ENCODE measurements at places on chromosomes 5 and 9.

GRCh38 chr5:56631719-56632118, 183.6 kb upstream of the MAP3K1 start:
- DNase-seq, result no peak

- no peak for DNase-seq
Measured at GRCh38 chr5:9686216-9686615, 56.1 kb upstream of the TAS2R1 start.

GRCh38 chr9:4750023-4750673, 9.1 kb upstream of the AK3 start:
- DNase-seq, result no peak

GRCh38 chr5:2536632-2537377, 214.7 kb downstream of the IRX2 start:
- no peak for DNase-seq

GRCh38 chr9:90808890-90809685, 7.5 kb downstream of the SYK start:
- DNase-seq, result no peak

DNA sequence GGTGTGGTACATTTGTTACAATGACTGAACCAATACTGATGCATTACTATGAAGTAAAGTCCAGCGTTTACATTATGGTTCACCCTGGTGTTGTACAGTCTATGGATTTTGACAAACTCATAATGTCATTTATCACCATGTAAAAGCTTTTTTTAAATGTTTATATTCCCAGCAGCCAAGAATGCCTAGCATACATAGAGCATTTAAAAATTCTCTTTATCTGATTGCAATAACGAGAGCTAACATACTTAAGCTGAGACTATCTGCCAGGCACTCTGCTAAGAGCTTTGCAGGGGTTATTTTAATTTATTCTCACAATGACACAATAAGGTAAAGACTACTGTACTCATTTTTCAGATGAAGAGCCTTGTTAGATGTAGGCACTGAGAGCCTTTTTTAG, 24.1 kb downstream of the PRDM6 start:
- DNase-seq, result no peak

DNA sequence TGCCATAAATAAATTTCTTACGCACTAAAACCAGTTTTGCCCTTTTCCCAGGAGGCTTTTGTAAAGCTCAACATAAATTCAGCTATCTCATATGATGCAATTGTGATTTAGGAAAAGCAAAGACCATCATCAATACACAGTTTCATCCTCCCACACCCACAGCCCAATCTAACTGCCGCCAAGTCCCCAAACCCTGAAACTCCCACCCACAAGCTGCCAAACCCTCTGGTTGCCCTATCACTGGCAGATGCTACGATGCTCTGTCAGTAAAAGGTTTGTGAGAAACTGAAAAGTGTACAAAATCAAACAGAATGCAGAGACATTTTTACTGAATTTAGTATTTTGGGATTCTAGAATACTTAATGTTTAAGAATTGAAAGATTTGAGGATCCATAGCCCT, 42.8 kb upstream of the NR4A3 start:
- no peak for DNase-seq

DNA sequence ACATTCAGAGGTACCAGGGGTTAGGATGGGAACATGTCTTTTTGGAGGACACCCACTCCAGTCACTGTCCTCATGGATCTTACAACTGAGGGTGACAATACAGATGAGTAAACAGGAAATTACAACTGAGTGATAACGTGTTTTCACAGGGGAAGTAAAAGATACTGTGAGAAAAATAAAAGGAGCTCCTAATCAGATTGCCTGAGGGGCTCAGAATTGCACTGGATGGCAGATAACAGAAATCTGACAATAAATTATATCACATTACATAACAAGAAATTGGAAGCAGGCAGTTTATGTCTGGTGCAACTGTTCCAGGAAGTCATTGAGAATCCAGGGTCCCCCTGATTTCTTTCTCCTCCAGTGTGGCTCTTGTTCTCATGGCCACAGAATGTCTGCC, 40.1 kb upstream of the PCSK1 start:
- no peak for DNase-seq

DNA sequence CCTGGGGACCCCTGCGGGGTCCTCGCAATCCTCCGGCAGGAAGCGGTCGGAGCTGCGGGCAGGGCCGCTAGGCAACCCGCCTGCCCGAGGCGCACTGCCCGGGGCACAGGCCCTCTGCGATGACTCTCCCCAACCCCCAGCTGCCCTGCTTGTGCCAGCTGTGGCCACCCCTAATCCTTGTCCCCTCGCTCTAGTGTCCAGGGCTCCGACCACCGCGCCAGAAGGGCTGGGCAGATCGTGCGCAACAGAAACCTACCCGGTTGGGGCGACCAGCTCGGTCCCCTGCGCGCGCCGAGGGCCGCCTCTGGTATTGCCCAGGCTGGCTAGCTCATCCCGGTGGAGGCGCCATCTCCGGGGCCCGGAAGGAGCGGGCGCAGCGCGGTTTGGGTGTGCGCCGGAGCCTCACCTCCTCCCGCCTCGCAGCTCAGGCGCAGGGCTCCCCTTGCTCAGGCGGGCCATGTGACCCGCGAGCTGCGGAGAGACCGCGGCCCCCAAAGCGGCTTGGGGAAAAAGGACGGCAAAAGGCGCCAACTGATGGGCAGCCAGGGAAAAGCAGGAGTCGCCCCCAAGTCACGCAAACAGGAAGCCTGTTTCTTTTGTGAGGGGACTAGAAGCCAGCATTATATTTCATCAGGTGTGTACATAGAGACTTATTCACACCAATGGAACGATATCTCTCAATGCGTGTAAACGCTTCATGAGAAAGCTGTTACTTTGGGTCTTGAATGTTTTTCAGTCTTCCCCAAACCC, 46.8 kb upstream of the RNF20 start:
- no peak for DNase-seq

GRCh38 chr9:16718296-16718695, 152.2 kb downstream of the BNC2 start:
- DNase-seq, result no peak

DNA sequence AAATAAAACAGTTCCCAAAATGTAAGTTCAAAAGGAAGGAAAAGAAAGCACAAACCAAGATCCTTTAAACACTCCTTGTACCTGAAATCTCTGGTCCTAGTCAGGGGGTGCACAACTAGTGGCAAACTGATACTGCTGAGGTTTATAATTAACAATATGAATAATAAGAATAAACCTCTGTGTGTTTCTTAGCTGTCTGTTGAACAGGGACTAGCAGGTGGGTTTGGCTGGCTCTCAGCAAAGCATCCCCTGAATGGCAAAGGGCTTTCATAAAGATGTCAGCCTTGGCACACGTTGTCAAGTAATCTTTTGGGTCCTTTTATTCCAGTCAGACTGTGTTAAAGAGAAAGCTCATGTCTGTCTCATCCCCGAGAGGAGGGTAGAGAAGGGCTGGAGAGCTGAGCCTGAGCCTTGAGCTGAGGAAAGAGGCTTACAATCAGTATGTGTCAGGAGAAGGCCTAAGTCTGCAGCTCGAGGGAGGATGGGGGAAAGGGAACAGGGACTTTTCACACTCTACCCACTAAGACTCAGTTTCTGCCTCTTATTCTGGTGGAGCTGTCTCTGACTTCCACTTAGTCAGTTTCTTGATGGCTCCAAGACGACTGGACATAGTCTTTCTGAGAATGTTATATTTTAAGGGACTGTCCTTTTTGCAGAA, 123.0 kb downstream of the GALNT10 start:
- no peak for DNase-seq

DNA sequence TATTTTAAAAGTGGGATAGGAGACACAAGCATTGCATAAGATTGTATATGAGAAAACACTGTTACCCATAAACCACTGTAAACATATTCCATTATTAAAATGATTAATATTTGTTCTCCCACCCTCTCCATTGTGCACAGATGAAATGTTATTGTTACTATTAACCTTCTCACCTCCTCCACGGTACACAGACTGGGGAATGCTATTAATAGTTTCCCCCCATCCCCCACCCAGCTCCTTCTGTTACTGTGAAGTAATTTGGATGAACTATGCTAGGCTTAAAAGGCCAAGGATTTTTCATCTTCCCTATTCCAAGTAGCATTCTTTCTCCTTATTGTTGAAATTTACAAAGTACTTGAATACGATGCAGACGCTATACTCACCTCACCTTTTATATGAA, 91.4 kb downstream of the JAKMIP2 start:
- no peak for DNase-seq

GRCh38 chr9:77152289-77152688, 25.0 kb upstream of the VPS13A start:
- DNase-seq, result no peak

GRCh38 chr9:91100878-91101450, 260.8 kb downstream of the AUH start:
- no peak for DNase-seq

GRCh38 chr5:78698191-78698791, 49.7 kb upstream of the LHFPL2 start:
- no peak for DNase-seq

GRCh38 chr5:140481758-140482157, 65.7 kb upstream of the EIF4EBP3 start:
- no peak for DNase-seq

DNA sequence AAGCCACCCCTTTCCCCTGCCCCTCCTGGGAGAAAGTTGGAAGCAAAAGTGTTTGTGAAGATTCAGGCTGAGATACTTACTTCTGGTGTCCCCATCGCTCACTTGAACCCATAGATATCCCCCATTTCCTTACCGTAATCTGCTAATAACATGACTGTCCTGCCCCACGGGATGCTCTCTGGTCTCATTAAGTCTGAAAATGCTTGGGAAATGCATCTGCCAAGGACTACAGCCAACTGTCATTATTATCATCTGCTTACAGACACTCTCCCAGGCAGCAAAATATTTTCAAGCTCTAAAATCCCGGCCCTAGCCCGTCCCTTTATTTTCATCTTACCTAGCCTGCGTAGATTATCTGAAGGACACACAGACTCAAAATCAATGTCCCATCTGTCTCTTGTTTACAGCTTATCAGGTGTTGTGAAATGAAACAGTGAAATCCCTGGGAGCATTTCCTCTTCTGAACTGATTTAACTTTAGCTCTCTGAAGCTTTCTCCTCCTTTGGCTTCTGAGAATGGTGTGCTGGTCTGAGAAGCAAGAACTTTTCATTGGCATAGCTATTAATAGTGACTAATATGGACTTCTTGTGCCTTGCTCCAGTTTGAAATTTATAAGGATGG, 126.9 kb upstream of the OSMR start:
- DNase-seq, result no peak

- DNase-seq, result no peak
Measured at GRCh38 chr9:71968541-71969090, 57.2 kb downstream of the C9orf85 start.

GRCh38 chr5:93378073-93378472, 202.9 kb downstream of the NR2F1-AS1 start:
- DNase-seq, result no peak

All from iPS DF 19.7 (cell line).